Inflammatory macrophage treated with lipopolysaccharide for 1 hour (primary cell): ENCODE measurements at places on chromosomes 6 and 20.

DNA sequence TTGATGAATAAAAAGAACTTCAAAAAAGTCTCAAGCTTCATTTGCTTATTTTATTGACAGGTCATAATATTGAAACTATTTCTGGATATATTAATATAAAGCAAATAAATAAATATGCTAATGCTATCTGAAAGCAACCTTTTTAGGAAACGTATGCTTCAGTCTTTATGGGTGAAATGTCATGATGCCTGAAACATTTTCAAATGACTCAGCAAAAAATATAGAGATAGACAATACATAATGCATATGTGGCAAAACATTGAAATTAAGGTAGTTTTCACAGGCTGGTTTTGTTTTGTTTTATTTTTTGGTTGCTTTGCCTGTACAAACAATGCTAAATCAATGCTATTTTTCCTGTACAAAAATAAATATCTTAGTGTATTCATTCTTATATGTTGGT lies 194.4 kb upstream of the PLCB4 start:
- no peak for DNase-seq

- DNase-seq = no peak
Measured at GRCh38 chr6:139443231-139444112, 69.0 kb upstream of the CITED2 start.

- DNase-seq = no peak
Measured at GRCh38 chr20:49594143-49594930, 26.4 kb upstream of the PTGIS start.

DNA sequence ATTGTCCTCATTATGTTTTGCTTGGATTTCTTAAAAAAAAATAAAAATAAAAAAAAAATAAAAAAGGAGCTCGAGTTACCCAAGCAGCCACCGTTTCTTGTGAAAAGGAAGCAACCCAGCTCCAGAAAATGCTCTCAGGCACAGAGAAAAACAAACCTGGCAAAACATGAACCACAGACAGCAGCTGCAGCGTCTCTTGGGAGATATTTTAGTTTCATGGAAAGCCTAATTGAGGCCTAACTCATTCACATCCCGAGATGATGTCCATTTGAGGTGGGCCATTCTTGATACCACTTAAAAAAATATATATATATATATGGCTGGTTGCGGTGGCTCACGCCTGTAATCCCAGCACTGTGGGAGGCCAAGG lies 13.7 kb upstream of the MRAP2 start:
- no peak for DNase-seq

DNA sequence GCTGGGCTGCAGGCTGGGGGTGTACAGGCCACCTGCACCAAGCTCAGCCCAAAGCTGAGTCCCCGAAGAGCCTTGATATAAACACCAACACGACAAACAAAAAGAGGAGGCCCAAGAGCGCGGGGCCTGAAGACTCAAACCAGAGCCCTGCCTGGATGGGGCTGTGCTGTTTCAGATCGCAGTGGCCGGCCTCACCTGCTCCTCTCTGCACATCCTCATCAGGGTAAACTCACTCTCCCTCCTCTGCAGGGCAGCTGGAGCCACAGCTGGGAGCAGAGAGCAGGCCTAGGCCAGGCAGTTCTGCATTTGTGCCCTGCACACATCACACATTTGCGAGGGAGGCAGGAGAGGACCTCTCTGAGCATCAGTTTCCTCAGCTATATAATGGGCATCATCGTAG lies 3.7 kb upstream of the RBM38 start:
- no peak for DNase-seq

DNA sequence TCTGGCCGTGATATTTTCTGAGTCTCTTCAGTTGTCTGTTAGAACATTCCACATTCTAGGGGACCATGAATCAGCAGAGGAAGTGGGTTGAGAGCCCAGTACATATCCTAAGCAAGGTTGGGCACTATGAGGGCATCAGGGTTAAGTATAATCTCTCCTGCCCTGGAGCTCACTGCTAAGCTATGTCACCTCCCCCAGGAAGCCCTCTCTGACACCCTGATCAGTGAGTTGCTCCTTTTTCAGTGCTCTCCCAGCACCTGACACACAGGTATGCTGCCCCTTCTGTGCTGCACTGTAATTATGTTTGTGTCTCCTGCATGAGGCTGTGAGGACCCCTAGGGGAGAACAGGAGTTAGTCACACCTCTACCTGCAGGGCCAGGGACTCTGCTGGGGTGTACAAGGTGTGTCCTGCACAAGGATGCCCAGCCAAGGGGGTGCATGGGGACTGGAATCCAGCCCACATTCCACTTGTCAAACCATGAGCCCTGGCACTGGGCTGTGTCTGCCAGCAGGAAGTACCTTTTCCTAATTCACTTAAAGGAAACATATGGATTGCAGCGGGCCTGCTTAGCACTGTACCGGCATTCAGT lies 3.9 kb downstream of the RAB44 start:
- no peak for DNase-seq

DNA sequence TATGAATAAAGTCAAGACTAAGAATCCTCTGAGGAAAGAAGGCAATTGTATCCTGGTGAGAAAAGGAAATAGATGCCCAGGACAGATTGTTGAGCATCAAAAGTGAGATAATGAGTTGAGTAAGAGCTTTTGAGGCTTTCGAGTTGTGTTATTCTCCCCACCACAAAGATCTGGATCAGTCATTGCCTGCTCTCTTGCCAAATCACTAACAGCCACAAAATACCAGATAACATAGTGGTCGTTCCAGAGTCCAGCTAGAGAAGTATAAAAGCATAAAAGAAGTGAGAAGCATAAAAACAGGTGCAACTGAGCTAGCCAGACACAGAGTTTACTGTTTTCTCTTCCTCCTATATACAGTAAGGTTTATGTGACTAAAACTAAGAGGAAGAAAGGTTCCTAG lies 4.9 kb downstream of the SPINT4 start:
- DNase-seq = no peak

GRCh38 chr6:9192405-9192909 lies 757.1 kb upstream of the SLC35B3 start:
- no peak for DNase-seq

GRCh38 chr6:12772416-12772815 lies 55.8 kb downstream of the PHACTR1 start:
- DNase-seq = no peak

GRCh38 chr6:163786995-163787671 lies 372.6 kb downstream of the QKI start:
- DNase-seq = peak; percentile 2

DNA sequence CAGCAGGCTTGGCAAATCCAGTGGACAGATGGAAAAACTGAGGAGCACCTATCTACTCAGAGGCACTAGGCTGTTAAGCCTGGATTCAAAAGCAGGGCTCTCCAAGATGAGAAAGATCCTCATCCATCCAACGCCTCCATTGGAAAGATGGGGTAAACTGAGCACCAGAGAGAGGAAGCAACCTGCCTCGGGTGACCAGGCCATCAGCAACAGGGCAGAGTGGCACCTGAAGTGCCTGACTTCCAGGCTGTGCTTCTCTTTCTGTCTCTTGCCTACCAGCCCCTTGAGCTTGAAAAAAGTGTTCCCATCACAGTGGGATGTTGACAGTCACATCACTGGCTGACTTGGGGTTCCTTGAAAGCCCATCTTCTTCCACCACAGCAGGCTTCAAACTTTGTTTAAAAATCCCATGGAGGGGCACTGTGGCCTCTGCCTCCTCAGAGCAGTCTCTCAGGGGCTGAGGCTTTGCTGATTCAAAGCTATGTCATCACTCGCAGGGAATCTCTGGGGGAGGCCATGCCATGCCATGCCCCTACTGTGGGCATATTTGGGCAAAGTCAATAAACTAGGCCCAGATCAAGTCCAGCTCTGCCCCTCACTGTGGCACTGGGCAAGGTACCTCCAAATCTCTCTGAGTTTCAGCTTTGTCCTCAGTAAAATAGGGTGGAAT lies 44.8 kb upstream of the TGM2 start:
- no peak for DNase-seq

GRCh38 chr6:81934936-81935335 lies 182.5 kb upstream of the TENT5A start:
- DNase-seq = no peak

GRCh38 chr20:41861772-41862422 lies 243.7 kb upstream of the CHD6 start:
- no peak for DNase-seq

- DNase-seq = no peak
Measured at GRCh38 chr20:6921717-6922386, 154.4 kb downstream of the BMP2 start.

- DNase-seq = peak; percentile 42
Measured at GRCh38 chr20:23061734-23062561, 12.5 kb upstream of the THBD start.

- DNase-seq = no peak
Measured at GRCh38 chr6:9116026-9116425, 680.7 kb upstream of the SLC35B3 start.

- no peak for DNase-seq
Measured at GRCh38 chr6:140893432-140893831, 1239.3 kb upstream of the GJE1 start.

DNA sequence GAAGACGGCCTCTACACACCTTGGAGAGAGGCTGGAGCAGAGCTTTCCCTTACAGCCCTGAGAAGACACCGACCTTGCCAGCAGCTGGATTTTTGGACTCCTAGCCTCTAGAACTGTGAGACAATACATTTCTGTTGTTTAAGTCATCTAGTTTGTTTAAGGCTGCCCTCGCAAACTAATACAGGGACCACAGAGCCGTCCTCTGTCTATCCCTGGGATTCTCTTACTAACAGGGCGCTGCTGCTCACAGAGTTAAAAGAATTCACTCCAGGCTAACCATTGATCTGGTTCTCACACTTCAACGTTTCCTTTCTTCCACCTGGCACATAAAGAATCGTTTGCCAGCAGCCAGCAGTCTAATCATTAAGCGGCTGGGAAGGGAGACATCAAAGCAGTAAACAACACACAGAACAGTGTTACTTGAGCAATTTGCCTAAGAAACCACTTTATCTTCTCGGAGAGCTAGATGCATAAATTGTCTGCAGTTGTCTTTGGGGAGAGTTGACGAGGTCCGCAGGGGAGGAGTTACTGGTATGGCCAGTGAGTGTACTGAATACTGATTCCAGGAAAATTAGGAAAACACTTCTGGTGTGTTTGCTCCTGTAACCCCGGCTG lies 103.5 kb upstream of the AKAP12 start:
- DNase-seq = no peak

- no peak for DNase-seq
Measured at GRCh38 chr20:25632940-25633790, 9.4 kb upstream of the NANP start.

DNA sequence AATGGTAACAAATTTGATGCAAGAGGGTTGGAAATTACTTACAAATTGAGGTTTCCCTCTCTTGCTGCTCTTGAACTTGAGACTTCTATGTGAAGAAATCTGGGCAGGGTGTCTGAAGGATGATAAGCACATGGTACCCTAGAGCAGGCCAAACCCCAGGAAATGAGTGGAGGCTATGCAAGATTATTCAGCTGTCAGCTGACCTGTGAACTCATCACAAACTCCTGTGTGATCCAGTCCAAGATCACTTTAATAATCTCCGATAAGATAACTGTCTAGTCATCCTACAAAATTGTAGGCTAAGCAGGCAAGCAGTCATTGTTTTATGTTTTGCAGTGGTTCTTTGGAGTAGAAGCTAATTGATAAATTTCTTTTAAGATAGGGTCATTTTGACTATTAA lies 213.1 kb downstream of the BTBD3 start:
- no peak for DNase-seq
